Mesendoderm (in vitro differentiated cells): ENCODE measurements at places on chromosomes 1 and 21.

DNA sequence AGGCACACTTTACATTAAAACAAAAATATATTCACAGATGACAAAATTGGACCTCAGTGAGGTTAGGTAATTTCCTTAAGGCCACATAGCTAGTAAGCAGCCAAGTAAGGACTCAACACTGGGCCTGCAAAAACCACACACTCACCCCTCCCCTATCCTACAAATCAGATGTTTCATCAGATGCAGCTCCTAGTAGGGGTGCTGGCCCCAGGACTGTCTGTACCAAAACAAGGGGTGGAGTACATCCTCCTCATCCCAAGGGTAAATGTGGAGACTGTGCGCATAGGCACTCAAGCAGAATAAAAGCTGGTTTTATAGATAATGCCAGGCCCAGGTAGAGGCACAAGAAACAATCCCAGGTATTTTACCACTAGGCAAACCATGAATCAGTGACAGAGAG, 25.7 kb downstream of the URB1 start:
- DNase-seq, result no peak

GRCh38 chr1:1603671-1604373, 3.9 kb upstream of the FNDC10 start:
- DNase-seq, result no peak

- no peak for DNase-seq
Measured at GRCh38 chr21:36799869-36800268, 101.0 kb downstream of the SIM2 start.

DNA sequence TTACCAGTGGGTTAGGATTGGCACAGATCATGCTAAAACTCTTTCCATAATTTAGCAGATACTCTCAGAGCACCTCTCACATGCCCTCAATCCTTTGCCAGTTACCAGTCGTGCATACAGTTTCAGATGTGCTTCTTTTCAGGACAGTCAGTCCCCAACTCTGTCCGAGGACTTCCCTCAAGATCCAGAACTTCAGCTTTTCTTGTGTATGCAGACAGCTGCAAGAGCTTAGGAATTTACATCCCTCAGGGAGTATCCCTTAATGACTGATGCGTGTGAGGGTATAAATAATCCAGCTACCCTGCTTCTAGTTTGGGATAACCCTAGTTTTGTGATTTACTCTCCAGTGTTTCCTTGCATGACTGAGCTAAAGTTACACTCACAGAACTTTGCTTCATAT, 393.0 kb upstream of the PLXNA2 start:
- DNase-seq, result no peak

DNA sequence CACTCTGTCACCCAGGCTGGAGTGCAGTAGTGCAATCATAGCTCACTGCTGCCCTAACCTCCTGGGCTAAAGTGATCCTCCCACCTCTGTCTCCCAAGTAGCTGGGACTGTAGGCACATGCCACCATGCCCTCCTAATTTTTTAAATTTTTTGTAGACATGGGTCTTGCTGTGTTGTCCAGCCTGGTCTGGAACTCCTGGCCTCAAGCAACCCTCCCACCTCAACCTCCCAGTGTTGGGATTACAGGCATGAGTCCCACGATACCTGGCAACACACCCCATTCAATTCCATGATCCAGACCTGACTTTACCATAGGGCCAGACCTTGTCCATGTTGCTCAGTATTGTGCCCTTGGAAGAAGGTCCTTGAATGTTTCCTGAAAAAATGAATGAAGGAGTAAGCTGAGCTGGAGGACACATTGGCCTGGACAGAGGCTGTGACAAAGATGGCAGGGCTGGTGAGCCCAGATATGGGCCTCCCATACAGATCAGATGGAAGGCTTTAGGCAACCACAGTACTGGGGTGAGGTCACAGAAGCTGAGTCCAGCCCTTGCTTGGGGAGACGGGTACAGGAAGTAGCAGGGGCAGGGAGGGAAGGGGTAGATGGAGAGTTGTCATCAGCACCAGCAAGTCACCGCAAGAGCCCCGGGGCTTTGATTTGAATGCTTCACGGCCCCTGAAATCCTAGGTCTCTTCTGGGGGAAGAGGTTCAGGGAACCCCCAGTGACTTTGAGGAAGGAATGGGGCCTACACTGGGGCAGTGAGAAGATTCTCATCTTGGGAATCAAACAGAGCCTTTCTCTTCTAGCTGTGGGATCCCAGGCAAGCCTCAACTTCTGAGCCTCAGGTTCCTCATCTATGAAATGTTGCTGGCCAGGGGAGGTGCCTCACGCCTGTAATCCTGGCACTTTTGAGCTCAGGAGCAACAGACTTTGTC, 40.1 kb upstream of the DMBX1 start:
- DNase-seq, result no peak

DNA sequence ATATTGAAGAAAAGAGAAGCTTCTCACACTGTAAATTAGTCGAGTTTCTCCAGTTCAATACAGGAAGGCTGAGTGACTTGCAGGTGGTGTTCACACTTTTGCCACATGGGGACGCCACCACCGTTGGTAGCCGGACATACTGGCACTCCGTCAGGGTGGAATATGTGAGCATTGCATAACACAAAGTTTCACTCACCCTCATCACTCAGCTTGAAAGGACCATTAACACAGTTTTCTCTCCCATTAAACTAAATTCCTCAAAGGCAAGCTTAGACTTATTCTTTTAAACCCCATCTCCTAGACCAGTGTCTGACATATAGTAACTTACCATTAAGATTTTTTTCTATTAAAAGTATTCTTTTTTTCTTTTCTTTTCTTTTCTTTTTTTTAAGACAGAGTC, 105.3 kb upstream of the SERBP1 start:
- peak; percentile 73 for DNase-seq

DNA sequence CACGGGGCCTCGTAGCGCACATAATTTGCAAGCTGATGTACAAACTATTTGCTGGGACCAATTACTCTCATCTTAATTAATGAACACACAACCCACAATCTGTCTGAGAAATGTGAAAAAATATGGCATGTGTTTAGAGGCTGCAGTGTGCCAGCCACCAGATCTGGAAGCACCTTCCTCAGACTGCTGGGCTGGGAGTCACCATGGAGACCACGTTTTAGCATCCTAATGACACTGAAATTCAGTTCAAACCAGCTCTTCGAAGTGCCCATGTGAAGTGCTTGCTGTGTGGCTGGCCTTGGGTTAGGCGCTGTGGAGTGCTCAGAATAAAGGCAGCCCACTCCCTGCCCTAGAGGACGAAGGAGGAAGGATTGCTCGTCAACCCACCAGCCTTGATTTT, 482.4 kb downstream of the OMA1 start:
- peak; percentile 23 for DNase-seq

- no peak for DNase-seq
Measured at GRCh38 chr1:86739648-86740509, 35.5 kb downstream of the SH3GLB1 start.

DNA sequence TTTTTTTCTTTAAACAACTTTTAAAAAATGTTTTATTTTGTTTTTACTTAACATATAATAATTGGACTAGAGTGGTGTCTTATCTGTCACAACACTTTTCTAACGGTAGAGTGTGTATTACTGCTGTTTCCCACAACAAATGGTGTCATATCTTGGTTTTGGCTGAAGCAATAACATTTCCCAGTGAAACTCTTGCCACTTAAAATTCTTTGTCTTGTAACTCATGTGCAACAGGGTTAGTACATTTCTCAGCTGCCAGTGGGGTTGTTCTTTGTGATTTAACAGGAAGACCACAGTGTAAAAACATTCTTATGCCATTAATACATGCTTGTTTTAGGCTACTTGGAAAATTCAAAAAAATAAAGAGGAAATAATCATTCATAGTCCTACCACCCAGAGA, 43.5 kb downstream of the ALPL start:
- DNase-seq, result peak; percentile 37

DNA sequence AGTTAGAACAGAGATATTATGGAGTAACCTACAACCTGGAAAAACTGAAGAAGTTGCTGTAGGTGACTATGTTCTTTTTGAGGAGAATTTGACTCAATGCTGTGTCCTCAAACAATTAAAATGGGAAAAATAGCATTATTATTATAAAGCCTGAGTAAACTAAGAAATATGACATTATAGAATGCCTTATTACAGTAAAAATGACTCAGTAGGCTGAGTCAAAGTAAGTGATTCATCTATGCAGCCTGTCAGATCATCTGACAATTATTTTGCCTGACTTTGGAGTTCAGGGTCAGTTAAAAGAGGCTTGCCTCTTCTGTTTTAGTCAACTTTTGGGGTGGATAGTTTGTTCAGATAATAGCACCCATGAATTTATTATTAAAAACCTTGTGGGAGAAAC, 150.8 kb upstream of the PTGFR start:
- DNase-seq, result no peak

DNA sequence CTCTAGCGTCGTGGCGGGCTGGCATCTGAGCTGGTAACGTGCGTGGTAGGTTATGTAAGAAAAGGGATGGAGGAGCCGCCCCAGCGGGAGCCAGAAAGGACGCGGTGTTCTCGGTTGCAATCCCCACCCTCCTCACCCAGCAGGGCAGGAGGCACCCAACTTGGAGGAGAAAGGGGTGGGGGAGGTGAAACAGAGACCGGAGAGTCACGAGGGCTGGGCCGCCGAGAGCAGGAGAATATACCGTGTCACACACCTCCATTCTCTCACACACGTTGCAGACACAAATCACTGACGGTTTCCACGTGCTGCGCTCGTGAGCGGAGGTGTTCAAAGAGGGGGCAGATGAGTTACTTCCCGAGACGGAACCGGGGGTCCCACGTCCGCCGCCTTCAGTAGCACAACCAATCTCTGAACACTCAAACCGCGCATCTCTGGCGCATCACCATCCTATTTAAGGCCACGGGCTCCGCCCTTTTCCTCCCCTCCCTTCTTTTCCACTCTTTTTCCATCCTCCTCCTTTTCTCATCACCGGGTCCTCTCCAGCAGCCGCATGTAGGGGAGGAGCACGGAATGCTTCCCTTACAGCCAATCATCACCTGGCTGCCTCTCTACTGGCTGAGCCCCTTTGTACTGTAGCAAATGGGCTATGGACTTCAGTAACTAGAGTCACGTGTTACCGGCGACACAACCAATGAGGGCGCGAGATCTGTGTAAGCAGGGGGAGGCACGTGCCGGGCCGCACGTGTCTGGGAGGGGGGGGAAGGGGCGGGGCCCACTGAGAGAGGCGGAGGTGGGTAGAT, at the start of gene CIART:
Gene CIART (plus strand): TSS at position 797 of the 800 bp plus-strand sequence. CDS start 714 bp downstream, outside the sequence.
- peak; percentile 99 for DNase-seq

DNA sequence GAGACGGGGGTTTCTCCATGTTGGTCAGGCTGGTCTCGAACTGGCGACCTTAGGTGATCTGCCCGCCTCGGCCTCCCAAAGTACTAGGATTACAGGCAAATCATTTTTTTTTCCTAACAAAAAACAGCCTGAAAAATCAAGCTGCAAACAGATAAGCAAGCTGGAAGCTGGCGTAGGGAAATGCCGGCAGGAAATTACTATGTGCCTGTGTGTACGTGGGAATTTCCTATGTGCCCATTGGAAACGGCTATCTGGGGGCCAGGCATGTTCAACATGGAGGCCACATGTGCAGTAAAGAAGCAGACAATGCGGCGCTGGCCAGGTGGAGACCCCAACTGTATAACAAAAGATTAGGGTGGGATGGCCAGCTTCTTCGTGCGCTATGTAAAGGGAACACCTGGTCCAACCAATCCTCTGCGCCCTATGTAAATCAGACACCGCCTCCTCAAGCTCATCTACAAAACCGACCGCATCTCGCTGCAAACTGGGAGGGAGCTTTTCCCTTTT, 9.1 kb upstream of the AADACL4 start:
- no peak for DNase-seq
